SHP77 treated with DMSO at 0.1 percent for 48 hours (cell line): ENCODE measurements at places on chromosomes 12 and 14.

GRCh38 chr14:102825307-102826095, 48.3 kb downstream of the TRAF3 start:
- DNase-seq, result no peak

- DNase-seq, result no peak
Observed at GRCh38 chr12:112537710-112538396, 119.1 kb downstream of the PTPN11 start.

DNA sequence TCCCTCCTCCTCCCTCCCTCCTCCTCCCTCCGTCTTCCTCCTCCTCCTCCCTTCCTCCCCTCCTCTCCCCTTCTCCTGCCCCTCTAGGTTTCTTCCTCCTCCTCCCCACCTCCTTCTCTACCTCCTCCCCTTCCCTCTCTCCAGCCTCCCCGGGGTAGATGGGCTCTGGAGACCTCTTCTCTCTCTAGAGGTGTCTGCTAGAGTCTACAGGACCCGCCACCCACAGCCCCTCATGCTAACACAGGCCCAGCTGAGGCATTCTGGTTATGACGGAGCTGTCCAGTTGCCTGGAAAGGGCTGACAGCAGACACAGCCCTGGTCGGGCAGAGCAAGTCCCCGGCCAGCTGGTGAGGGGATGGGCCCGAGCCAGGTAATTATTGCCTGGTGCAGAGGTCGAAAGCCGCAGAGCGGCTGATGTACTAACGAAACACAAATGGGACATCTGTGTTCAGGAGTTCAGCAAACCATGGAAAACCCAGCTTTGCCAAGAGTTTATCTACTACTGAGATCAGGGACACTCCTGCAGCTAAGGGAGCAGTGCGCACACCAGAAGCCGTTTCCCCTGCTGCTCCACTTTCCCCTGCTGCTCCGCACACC, 96.2 kb downstream of the PAPOLA start:
- no peak for DNase-seq

DNA sequence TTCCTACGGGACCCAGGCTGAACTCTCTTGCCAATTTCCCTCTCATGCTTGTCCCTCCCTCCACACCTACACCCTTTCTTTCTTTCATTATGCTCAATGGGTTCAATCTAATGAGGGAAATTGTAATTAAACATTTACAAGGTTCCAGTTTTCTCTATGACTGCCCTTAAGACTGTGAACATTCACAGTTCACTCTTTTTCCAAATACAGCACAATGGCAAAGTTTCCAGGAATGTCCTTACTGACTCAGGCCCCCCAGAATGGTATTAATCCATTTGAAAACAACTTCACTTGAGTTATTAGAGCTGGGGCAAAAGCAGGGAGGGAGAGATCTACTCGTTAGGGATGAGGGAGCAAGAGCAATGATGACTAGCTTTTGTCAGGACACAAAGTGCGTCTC, 892.1 kb downstream of the NRXN3 start:
- no peak for DNase-seq

DNA sequence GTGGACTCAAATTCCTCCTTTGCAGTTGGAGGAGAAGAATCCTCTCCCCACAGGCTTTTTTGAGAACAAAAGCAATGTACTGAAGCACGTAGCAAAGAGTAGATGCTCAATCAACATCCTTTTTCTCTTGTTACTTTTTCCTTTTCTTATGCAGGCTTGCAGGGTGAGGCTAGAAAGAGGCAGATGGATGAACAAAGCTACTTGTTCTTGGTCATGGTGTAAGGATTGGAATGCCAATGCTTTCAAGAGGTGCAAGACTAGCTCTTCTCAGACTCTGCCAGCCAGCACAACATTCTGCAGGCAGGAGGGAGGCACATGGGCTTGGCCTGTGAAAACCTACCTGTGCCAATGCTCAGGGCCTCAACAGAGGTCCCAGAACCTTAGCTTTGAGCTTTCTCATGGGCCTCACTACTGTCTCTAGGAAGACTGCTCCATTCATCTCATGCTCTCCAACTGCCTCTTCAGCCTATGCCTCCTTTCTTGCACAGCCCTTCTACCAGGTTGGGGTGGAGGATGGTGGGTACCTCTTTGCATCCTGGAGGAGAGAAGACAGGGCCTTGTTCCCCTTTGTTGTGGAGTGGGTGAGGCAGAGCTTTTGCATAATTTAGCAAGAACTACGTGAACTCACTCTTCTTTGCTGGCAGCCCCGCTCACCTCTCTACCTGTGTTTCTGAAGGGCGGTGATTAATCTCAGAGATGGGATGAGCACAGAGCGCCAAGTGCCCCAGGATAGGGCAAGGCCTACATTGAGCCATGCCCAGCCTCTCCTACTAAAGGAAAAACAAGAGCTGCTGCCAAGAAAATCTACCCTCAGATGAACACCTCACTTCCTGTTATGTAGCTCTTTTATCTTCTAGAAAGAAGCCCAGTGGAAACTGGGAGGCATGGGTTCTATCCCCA, 1119.7 kb downstream of the VRK1 start:
- DNase-seq, result no peak

- peak; percentile 22 for DNase-seq
Observed at GRCh38 chr14:54329082-54329695, 67.6 kb upstream of the CDKN3 start.

DNA sequence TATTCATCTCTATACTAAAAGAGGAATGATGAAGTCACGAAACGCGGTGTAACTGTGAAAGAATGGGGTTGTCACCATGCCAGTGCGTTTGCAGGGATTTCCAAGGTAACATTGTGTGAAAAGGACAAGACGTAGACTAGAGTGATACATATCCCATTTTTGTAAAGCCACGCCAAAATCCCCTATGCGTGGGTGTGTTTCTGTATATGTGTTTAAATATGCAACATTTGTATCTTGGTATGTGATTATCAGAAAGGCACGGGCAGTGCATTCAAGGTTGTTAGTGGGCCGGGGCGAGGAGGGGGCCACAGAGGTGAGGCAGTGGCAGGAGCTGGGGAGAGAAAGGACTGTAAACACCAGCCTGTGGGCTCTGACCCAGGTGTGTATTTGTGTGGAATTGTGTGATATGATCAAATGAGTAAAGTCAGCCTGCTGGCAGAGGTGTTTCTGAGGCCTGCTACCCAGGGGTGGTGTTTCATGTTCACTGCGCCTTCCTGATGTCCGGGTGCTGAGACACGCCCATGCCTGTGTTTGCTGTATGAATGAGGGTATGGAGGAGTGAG, 137.8 kb downstream of the ADGRD1 start:
- DNase-seq, result no peak

DNA sequence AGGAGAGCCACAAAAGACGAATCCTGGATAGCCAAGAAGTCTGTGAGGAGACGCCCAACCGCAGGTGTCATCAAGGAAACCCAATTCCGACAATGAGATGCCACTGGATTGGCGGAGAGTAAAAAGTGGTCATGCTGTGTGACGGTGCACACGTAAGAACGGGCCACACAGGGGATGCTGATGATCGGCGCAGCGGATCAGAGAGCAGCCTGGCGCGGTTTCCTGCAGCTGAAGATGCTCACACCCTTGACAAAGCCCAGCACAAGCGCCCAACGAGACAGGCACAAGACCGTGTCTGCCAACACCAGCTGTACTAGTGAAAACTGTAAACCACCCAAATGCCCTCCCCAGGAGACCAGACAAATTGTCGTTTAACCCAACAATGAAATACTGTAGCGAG, 55.8 kb downstream of the CCDC85C start:
- DNase-seq, result no peak

GRCh38 chr14:99320105-99320572, 48.1 kb upstream of the BCL11B start:
- DNase-seq, result no peak

DNA sequence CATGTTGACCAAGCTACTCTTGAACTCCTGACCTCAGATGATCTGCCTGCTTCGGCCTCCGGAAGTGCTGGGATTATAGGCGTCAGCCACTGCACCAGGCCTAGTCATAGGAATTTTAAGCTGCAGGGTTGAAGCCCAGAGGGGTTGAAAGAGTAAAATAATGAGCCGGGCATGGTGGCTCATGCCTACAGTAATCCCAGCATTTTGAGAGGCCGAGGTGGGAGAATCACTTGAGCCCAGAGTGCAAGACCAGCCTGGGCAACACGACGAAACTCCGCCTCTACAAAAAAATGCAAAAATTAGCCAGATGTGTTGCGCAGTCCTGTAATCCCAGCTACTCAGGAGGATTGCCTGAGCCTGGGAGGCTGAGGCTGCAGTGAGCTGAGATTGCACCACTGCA, 69.6 kb downstream of the GALNT8 start:
- DNase-seq, result no peak

- no peak for DNase-seq
Observed at GRCh38 chr12:65415826-65416225, 137.3 kb downstream of the MSRB3 start.

- no peak for DNase-seq
Observed at GRCh38 chr12:51198568-51199365, 19.1 kb downstream of the POU6F1 start.

DNA sequence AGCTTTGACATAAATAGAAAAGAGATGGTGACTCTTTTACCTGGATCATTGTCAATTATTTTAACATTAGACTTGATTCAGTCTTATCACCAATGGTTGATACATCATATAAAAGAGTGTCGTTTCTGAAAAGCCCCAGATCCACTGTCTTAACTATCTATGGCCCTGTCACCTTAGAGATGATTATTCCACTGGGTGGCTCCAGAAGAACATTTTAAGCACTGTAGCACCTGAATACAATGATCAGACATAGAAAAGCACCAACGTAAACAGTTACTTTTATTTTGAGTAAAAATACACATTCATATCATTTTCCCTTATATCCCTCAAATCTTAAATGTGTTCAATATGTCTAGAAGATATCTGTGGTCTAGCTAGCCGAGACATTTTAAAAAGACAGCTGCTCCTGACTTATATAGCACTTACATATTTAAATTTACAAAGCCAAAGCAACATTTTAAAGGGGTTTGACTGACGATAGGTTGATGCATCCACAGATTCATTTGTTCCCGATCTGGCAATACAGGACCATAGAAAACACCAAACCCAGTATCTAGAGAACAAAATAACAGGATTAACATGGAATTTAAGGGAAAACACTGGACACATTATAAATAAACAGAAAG, 32.9 kb downstream of the TSPAN8 start:
- no peak for DNase-seq

GRCh38 chr12:129927316-129927900, 23.6 kb upstream of the TMEM132D start:
- no peak for DNase-seq

GRCh38 chr12:71642264-71642663, 21.4 kb downstream of the ZFC3H1 start:
- DNase-seq, result no peak

- DNase-seq, result no peak
Observed at GRCh38 chr12:103313894-103314293, 181.9 kb downstream of the C12orf42 start.

DNA sequence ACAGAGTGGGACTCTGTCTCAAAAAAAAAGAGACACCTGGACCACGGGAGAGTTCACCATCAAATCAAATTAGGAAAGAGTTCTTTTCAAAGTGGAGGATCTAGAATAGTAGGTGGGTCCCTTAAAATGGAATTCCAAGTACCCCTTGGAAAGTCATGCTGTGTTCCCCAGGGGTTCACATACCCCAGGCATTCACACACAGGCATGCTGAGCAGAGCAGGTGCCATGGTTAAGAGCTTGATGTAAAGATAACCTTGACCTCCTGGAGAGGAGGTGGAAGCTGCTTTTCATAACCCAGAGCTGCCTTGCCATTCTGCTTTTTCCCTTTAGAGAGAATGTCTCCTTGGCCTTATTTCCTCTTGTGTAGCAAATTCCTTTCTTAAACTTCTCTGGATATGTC, 14.2 kb upstream of the SRSF5 start:
- no peak for DNase-seq

- no peak for DNase-seq
Observed at GRCh38 chr12:28145216-28145615, 45.0 kb upstream of the CCDC91 start.

DNA sequence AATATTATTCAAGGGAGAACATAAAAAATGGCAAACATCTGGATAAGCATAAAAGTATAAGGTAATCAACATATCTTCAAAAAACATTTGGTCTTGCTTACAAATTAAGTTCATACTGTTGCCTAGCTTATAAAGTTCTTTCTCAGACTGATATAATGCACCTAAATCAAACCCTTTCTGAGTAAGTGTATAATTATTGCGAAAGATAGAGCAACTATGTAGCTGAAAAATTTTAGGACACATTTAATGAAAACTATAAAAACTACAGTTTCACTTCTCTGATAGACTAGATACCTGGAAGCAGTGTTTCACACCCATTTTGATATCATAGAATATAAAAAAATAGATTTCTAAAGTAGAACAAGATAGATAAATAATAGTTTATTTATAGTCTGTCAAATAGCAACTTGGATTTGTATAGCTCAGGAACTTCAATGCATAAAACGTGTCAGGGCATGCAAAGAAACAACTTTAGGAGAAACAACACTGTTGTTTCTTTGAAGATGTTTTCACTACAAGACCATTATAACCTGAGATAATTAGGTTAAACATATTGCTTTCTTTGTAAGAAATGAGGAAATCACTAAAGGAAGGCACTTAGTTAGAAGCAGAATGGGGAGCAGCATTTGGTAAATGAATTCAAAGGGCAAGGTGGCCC, 7.6 kb downstream of the CLECL1 start:
- no peak for DNase-seq

DNA sequence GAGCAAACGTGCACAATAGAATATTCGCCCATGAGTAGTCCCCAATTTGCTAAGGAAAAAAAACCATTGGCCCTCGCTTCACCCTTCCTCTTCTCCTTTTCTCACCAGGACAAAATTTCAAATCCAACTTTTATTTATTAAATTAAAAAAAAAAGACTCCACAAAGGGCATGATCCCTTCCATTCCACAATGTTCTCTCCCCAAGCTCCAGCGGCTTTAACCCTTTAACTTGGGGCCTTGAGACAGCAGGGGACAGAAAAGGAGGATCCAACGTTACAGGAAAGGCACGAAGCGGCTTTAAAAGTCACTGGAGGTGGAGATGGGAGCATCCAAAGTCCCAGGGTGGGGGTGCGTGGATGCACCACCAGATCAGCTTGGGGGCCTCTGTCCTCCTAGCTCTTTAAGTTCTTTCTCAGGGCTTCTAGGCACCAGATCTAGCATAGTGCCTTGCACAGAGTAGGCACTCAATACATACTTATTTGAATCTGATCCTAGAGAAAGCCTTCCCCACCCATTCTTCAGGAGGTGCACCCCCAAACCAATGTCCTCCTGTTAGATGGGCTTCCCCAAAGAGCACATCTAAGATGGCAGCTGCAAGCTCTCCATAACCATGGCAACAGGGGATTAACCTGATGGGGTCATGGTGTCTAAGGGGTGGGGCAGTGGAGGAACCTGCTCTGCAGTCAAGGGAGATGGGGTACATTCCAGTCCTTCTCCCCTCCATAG, 5.2 kb upstream of the AAAS start:
- no peak for DNase-seq
